Stimulated activated CD8-positive, alpha-beta memory T cell treated with anti-CD3 and anti-CD28 coated beads, Interleukin-4, amount 100 ng/mL, for 48 hours (primary cell): ENCODE measurements at places on chromosomes 1 and 21.

GRCh38 chr1:184072376-184072775 is 20.8 kb downstream of the TSEN15 start:
- DNase-seq = no peak

- DNase-seq = no peak
Observed at GRCh38 chr1:164578479-164579200, 19.7 kb downstream of the PBX1 start.

- no peak for DNase-seq
Observed at GRCh38 chr1:50701706-50702317, 258.3 kb downstream of the FAF1 start.

- DNase-seq = no peak
Observed at GRCh38 chr1:117629625-117630422, 24.0 kb downstream of the TENT5C start.

DNA sequence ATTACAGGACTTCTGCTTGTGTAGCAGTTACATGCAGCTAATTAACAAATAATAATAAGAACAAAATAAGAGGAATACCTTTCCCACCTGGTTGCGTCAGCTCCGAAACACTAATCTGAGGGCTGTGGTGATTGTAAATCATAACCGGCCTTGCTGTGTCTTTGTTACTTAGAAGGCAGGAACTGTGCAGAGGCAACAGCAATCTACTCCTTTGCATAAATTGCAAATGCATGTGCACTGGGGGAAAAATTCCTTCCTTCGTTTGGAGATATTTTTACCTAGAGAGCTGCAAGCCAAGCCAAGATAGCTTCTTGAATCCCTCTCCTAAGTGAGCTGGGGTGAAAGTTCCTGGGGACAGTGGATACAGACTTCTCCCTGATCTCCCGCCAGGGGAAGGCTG is 46.0 kb downstream of the NKAIN1 start:
- DNase-seq = no peak

DNA sequence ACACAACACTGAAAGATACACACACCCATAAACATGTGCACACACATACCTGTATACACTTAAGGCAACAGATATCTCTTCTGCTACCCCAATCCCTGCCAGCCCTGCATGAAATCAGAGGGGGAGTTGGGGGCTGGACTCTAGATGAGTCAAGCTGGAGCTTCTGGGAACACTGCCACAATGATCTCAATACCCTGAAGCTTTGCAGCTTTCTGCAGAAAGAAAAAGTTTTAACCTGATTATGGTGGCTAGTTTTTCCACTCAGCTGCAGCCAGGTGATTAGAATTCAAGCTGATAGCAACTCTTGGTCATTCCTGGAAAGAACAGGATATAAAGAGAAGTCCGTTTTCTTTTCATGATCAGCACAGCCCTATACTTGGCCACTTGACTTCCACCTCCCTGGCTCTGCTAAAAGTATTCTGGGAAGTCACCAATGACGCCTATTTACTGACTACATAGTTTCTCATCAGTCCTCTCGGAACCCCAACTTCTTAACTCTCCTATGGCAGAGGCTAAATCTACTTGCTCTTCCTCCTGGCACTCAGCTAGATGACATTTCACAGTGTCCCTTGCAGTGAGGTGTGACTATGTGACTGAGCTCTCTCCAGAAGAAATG is 20.7 kb upstream of the DNASE2B start:
- no peak for DNase-seq

GRCh38 chr1:87603626-87604025 is 274.9 kb downstream of the LMO4 start:
- no peak for DNase-seq

DNA sequence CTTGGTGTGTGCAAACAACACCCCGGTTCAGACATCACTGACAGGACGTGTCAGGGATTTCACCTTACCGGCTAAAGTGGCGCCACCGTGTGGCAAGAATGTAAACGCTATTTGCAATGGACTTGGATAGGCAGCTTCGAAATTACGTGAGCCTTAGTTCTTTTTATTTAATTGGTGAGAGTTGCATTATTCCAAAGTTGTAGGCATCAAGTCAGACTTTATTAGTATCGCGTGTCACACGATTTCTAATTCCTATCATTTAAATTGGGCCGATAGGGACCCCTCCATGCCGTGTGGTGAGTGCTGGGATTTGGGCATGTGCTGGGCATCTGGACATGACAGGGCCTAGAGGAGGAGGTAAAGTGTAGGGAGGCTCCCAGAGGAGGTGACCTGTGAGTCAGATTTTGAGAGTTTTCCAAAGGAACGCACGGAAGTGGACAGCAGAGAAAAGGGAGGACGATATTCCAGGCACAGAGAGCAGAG is 14.5 kb upstream of the CPT2 start:
- peak; percentile 93 for DNase-seq

GRCh38 chr1:207073906-207074820 is 14.5 kb upstream of the C4BPB start:
- no peak for DNase-seq

- DNase-seq = no peak
Observed at GRCh38 chr1:241485145-241485544, 34.4 kb downstream of the FH start.

DNA sequence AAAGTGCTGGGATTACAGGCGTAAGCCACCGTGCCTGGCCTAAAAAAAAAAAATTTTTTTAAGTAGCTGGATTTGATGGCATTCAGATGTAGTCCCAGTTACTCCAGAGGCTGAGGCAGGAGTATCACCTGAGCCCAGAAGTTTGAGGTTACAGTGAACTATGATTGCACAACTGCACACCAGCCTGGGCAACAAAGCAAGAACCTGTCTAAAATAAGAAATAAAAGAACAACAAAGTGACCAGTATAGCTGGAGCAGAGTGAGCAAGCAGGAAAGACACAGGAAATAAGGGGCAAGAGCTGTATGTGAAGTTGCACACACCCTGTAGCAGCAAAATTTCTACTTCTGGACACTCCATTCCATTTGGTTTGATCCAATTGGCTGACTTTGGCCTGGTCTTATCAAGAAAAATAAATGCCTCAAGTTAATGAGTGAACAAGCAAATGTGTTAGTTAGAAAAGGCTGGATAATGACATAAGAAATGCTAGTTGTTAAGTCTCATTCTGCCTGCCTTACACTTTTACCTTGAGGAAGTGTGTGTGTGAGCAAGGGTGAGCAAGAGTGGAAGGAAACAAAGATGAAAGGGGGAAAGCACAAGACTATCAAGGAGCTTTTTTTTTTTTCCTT is 7.9 kb downstream of the ATP5IF1 start:
- no peak for DNase-seq

- no peak for DNase-seq
Observed at GRCh38 chr21:27329255-27329851, 362.5 kb upstream of the ADAMTS5 start.

GRCh38 chr1:211231873-211232272 is 27.3 kb upstream of the RCOR3 start:
- DNase-seq = no peak

GRCh38 chr1:154327466-154328317 is 2.4 kb downstream of the ATP8B2 start:
- no peak for DNase-seq

GRCh38 chr1:231682779-231683178 is 56.2 kb downstream of the DISC1 start:
- DNase-seq = no peak

- DNase-seq = no peak
Observed at GRCh38 chr1:26839339-26839722, 12.8 kb downstream of the ZDHHC18 start.

DNA sequence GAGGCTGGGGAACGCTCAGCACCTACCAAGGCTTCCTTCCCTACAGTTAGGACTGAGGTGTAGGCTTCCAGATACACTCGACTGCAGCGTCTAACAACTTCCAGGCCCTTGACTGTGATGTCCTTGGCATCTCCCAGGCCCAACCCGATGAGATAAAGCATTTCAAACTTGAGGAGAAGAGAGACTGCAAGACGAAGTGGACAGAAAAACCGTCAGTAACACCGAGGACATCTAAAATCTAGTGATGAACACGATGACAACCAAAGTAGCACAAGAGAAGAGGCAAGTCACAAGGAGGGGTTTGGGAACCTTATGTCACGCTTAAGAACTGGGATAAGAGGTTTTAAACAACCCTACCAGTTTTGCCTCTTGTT is 314 bp downstream of the DPH5 start:
- DNase-seq = peak; percentile 33

- DNase-seq = no peak
Observed at GRCh38 chr1:53573522-53573921, 114.3 kb downstream of the DMRTB1 start.
